ENCODE measurements at places on chromosomes 16 and 17.

- peak; percentile 21 for DNase-seq
Observed at GRCh38 chr17:48724251-48725003, 1.4 kb downstream of the PRAC2 start.

- DNase-seq, result no peak
Observed at GRCh38 chr16:64541621-64542020, 580.2 kb downstream of the CDH11 start.

- DNase-seq, result no peak
Observed at GRCh38 chr17:31561469-31562375, 170.2 kb downstream of the RAB11FIP4 start.

- no peak for DNase-seq
Observed at GRCh38 chr17:63041722-63042121, 75.7 kb downstream of the TANC2 start.

- no peak for DNase-seq
Observed at GRCh38 chr17:81898029-81898866, 3.8 kb upstream of the NPB start.

DNA sequence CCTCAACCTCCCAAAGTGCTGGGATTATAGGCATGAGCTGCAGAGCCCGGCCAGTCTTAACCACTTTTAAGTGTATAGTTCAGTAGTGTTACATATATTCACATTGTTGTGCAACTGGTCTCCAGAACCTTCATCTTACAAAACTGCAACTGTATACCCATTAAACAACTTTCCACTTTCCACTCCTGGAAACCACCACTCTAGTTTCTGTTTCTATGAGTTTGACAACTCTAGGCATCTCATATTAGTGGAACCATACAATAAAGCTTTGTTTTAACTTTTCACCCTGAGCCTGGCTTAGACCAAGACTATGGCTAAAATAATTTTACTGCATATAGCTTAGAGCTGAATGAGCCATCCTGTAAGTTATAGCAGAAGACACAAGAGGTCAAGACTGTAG, 108.0 kb upstream of the GOT2 start:
- DNase-seq, result no peak

- no peak for DNase-seq
Observed at GRCh38 chr17:57986841-57987580, 1.0 kb downstream of the VEZF1 start.

GRCh38 chr17:75490173-75490743, 25.1 kb downstream of the CASKIN2 start:
- no peak for DNase-seq

GRCh38 chr17:27550974-27551505, 79.9 kb upstream of the LGALS9 start:
- no peak for DNase-seq

DNA sequence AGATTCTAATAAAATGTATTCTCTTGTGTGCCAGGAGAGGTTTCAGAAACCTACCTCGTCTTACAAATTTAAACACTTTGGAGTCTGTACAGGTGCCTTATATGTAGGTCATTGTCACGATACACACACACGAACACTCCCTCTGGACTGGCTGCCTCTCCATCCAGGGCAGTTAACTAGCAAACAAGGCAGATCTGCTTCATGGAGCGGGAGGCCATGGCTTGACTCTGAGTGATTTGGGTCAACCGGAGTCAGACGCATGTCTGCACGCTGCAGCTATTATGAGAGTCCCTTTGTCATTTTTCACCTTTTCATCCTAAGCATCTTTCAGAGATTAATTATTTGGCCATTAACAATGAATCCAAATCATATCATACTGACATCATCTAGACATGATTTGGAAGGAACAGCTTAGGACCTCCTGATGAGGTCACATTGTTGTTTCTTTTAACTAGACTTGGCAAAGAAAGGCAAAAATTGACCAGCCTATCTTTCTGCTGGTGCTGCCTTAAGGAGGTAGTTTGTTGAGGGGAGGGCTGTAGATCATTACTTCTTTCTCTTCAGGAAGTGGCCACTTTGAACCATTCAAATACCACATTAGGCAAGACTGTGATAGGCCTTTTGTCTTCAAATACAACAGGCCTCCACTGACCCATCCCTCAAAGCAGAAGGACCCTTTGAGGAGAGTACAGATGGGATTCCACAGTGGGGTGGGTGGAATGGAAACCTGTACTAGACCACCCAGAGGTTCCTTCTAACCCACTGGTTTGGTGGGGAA, 58.9 kb downstream of the HLF start:
- no peak for DNase-seq

- no peak for DNase-seq
Observed at GRCh38 chr17:62910277-62910676, 55.8 kb upstream of the TANC2 start.

DNA sequence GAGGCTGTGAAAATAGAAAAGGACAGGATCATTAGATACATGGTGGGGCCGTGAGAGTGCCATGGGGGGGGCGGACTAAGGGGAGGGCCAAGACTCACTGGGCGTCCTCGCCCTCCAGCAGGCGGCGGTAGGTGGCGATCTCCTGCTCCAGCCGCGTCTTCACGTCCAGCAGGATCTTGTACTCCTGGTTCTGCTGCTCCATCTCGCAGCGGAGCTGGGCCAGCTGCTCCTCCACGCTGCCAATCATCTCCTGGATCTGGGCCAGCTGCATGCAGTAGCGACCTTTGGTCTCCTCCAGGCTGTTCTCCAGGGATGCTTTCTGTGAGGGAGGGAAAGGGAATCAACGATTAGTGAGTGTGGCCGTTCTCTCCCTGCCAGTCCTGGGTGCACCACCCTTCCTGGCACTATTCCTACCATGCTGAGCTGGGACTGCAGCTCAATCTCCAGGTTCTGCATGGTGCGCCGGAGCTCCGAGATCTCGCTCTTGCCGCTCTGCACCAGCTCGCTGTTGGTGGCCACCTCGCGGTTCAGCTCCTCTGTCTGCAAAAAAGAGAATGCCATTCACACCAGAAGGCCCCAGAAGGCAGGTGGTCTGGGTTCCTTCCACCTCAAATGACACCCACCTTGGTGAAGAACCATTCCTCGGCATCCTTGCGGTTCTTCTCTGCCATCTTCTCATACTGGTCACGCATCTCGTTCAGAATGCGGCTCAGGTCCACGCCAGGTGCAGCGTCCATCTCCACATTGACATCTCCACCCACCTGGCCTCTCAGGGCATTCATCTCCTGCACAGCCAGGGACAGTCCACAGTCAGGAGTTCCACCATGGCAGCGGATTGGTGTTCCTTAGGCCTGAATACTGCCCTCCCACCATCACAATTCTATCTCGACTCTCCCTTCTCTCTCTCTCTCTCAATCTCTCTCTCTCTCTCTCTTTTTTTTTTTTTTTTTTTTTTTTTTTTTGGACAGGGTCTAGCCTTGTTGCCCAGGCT, 3.3 kb downstream of the KRT14 start:
- DNase-seq, result no peak

GRCh38 chr17:27502526-27503324, 46.5 kb downstream of the KSR1 start:
- no peak for DNase-seq

DNA sequence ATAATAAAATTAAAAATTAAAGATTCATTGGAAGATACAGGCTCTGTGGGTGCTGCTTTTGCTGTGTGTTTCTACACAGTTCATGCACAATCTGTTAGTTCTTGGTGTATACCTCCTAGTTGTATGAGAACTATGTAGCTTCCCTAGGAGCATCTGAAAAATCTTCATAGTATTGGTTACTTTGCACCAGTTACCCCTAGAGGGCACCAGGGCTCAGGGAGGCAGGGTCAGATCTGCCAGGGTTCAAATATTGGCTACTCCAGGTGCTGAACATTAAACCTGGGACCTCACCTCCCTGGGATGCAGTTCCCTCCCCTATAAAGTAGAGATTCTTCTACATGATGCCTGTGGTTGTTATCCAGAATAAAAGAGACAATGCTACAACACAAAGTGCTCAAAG, 583.0 kb upstream of the CDH11 start:
- no peak for DNase-seq

- no peak for DNase-seq
Observed at GRCh38 chr17:10987786-10988185, 149.9 kb upstream of the PIRT start.

DNA sequence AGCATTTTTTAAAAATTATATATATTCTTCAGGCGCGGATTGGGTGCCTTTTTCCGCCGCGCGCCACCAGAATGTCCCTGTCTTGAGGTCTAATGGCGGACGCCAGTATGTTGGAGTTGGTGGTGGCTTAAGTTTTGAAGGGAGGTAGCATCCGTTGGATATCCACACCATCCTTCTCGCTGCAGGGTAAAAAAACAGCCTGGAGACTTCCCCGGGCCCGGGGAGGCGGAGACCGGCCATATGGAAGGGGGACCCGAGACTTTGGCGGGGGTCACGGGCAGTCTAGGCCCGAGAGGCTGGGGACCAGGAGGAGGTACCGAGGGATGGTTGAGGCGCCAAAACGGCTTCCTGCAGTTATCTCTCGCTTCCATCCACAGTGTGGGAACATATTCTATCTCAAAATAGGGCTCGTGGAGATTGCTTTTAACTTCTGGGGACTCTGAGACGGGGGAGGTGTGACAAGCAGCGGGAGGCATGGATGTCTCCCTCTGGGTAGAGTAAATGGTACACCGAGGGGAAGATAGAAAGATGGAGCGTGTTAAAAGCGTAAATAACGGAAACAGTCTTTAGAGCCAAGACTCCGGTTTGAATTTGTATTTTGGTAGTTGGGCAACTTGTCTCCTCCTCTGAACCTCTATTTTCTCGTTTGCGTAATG, at the start of gene SF3B3:
Gene SF3B3 (plus strand): TSS at position 74 of the 656 bp plus-strand sequence. CDS start 2,841 bp downstream, outside the sequence.
- DNase-seq, result peak; percentile 45

GRCh38 chr17:17509601-17510425, 13.6 kb upstream of the RASD1 start:
- DNase-seq, result no peak

DNA sequence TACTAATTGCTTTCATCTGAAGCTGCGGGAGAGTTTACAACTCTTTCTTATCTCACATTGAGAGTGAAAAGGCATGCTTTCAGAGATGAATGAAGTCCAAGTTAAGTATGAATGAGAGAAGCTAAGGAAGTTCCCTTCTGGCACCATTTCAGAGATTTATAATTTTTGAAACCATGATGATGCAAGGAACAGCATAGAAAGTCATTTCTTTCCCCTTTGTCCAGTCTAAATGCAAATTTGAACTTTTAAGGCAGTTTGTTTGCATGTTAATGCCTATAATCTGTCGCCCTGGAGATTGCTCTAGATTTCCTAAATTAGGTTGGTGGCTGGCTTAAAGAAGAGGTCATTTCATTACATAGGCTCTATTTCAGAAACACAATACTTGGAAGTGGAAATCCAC, 594.8 kb upstream of the GOT2 start:
- no peak for DNase-seq

DNA sequence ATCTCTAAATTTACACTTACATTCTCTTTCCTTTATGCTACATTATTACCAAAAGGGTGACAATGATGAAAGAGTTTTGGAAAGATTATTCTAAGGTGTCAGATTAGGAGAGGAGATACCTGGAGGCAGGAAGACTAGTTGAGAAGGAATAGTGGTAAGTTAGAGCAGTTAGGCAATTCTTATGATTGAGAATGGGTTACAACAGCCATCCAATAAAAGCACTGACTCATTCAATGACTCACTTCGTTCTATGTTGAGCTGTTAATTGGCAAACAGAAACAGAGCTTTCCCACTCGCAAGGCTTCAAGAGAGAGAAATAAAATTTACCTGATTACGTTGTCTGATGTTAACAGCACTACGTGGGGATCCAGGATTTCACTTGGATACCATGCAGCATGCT, 5.8 kb downstream of the NUP88 start:
- no peak for DNase-seq

DNA sequence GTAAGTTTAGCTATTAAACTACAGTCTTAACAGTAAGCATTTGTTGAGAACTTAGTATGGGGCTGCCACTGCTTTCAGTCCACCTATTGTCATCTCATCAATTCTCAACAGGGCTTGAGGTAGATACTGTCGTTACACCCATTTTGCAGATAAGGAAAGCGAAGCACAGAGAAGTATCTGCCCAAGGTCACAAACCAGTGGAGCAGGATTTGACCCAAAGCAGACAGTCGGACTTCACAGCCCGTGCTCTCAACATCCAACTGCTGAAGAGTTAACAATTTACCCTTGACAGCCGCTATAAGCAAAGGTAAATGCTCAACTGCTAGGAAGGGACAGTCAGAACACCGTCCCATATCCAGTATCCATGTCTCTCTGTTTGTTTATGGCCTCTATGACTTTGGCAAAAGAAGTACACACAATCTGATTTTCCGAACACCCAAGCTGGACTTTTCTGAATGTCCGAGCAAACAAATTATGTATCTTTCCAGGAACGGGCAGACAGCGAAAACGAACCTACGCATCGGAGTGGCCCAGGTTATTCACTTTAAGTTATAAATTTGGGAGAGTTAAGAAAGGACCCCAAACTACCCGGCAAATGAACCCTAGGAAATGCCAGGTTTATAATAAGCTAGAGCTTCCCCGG, 1.2 kb downstream of the SIAH1 start:
- no peak for DNase-seq

GRCh38 chr17:19012171-19013080, 7.9 kb upstream of the FAM83G start:
- no peak for DNase-seq

GRCh38 chr17:63455417-63455816, 9.3 kb upstream of the CYB561 start:
- DNase-seq, result no peak

GRCh38 chr16:47847220-47847970, 308.4 kb downstream of the ABCC12 start:
- DNase-seq, result no peak

- no peak for DNase-seq
Observed at GRCh38 chr17:79338152-79338551, 263.5 kb downstream of the ENGASE start.

- peak; percentile 30 for DNase-seq
Observed at GRCh38 chr16:21646721-21647561, 5.5 kb downstream of the IGSF6 start.

DNA sequence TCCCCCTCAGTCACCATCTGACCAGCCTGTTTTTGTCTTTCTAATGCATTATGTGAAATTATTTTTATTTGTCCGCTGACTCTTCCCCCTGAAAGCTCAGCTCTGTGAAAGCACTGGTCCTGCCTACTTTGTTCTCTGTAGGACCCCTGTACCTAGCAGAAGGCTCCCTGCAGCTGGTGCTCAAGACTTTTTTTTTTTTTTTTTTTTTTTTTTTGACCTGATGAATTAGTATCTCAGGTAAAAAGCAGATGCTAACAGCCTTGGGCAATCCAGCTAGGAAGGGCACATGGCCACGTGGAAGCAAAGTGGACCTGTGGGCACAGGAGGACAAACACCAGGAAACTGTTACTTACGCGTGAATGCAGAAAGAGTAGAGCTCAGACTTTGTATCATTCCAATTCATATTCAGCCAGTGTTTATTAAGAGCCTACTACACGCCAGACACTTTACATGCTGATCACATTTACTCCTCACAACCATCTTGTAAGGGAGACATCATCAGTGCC, 629 bp upstream of the UNC119 start:
- no peak for DNase-seq

DNA sequence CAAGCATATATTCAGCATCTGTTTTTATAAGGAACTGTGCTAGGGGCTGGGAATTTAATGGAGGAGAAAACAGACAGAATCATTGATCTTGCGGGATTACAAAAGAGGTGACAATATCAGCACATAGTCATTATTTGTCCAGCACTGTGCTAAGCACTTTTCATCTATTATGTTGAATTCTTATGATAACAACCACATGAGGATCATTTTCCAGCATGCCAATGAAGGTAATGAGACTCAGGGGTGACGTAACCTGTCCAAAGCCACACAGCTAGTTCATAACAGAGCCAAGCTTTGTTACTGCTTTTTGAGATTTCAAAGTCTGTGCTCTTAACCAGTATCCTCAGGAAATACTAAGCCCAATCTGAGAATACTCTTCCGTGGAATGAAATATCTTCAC, 503.3 kb downstream of the CDH13 start:
- no peak for DNase-seq

- no peak for DNase-seq
Observed at GRCh38 chr16:75627851-75628250, 4.8 kb upstream of the ADAT1 start.

Data from stimulated activated CD4-positive, alpha-beta T cell treated with anti-CD3 and anti-CD28 coated beads, TNF-alpha, amount 100 ng/mL, for 1 hour (primary cell).